Mesendoderm (in vitro differentiated cells): ENCODE measurements at places on chromosomes 2 and 18.

- H3K27me3 ChIP-seq: no peaks in the 10 kb centered on the region
- no peaks in the 10 kb centered on the region for H3K4me1 ChIP-seq
- no peak for DNase-seq
- peak overlapping the region; percentile 88 for H3K4me3 ChIP-seq
- no peaks in the 10 kb centered on the region for H3K36me3 ChIP-seq
- H3K27ac ChIP-seq: peak overlapping the region; percentile 74
These were observed 1.1 kb downstream of the NCKAP1 start for GRCh38 chr2:183037074-183037552.

GRCh38 chr18:7830468-7830867, 263.4 kb downstream of the PTPRM start:
- H3K4me1 ChIP-seq: no peaks in the 10 kb centered on the region
- H3K4me3 ChIP-seq: no peak overlapping the region
- no peaks in the 10 kb centered on the region for H3K36me3 ChIP-seq
- no peaks in the 10 kb centered on the region for H3K27me3 ChIP-seq

- no peak overlapping the region for H3K4me3 ChIP-seq
- H3K36me3 ChIP-seq: no peaks in the 10 kb centered on the region
- no peak overlapping the region for H3K27ac ChIP-seq
- no peaks in the 10 kb centered on the region for H3K4me1 ChIP-seq
- no peak for DNase-seq
These were observed 65.9 kb upstream of the YWHAQ start for GRCh38 chr2:9696731-9697130.

DNA sequence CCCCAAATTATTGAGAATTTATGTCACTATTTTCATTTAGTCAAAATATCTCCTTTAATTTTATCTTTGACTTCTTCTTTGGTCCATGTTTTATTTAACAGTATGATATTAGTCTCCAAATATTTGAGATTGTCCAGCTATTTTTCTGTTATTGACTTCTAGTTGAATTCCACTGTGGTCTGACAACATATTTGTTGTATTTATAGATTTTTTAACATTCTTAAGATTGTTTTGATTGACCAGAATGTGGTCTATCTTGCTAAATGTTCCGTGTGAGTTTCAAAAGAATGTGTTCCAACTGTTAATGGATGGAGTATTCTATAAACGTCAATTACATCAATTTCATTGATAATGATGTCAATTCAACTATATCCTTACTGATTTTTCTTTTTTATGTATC, 1452.1 kb downstream of the SUCLG1 start:
- no peaks in the 10 kb centered on the region for H3K36me3 ChIP-seq
- H3K27ac ChIP-seq: no peak overlapping the region
- H3K4me1 ChIP-seq: no peaks in the 10 kb centered on the region

GRCh38 chr2:177556153-177556552, 163.6 kb downstream of the AGPS start:
- no peak overlapping the region for H3K4me3 ChIP-seq
- H3K27me3 ChIP-seq: no peaks in the 10 kb centered on the region
- no peak for DNase-seq
- H3K36me3 ChIP-seq: no peaks in the 10 kb centered on the region
- no peak overlapping the region for H3K27ac ChIP-seq
- H3K4me1 ChIP-seq: peaks cover 2% of the 10 kb centered on the region

DNA sequence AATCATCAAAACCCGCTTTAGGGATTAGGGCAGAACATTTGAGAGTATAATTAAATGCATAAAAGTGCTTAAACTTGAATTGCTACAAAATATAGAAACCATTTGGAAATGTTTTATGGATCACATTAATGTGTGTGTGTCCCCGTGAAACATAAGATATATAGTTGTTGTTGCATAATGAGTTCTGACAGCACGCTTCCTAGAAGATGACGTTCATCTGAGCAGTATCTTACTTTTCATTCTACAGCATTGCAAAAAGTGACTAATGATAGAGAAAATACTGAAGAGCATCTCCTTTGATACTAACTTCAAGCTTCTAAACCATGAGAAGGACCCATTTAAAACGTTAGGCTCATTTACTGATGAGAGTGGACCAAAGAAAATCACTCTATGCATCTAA, 63.7 kb downstream of the SLC8A1 start:
- no peaks in the 10 kb centered on the region for H3K27me3 ChIP-seq
- no peaks in the 10 kb centered on the region for H3K36me3 ChIP-seq
- DNase-seq: no peak
- peaks cover 3% of the 10 kb centered on the region for H3K4me1 ChIP-seq
- no peak overlapping the region for H3K4me3 ChIP-seq

GRCh38 chr18:24947521-24948305, 404.3 kb downstream of the ZNF521 start:
- no peak for DNase-seq
- no peaks in the 10 kb centered on the region for H3K36me3 ChIP-seq

GRCh38 chr2:85971366-85971765, 82.6 kb upstream of the ST3GAL5 start:
- no peak for DNase-seq
- no peaks in the 10 kb centered on the region for H3K27me3 ChIP-seq
- no peak overlapping the region for H3K4me3 ChIP-seq

DNA sequence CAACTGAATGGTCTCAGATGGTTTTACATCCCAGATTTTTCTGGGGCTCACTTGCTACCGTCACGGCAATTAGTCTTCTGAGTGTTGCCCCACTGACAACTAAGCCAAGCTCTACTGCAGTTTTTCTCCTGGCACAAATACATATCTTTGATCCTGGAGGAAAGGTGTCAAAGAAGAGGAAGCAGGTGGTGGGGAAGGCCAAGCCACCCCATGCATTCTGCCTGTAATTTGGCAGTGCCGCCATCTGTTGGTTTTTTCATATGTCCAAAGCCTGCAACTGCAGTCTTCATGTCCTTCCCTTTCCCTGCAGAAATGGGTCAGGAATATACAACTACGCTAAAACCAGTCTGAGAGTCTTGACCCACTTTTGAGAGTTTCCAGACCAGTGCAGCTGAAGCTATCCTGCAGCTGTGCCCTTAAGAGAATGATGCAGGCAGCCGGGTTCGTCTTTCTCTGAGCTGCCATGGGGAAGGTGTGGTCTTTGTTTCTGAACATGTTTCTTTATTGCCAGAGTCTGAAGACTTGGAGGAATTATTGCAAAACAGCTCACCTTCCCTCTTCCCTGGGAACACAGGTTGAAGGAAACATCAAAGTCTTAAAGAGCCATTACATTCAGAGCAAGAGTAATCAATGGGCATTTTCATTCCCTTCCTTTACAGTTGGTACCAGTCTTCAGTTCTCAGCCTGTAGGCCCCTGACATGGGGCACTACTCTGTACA, 71.8 kb upstream of the ATL2 start:
- no peak overlapping the region for H3K4me3 ChIP-seq
- peaks cover 8% of the 10 kb centered on the region for H3K4me1 ChIP-seq
- no peaks in the 10 kb centered on the region for H3K27me3 ChIP-seq
- no peak for DNase-seq
- H3K36me3 ChIP-seq: no peaks in the 10 kb centered on the region

DNA sequence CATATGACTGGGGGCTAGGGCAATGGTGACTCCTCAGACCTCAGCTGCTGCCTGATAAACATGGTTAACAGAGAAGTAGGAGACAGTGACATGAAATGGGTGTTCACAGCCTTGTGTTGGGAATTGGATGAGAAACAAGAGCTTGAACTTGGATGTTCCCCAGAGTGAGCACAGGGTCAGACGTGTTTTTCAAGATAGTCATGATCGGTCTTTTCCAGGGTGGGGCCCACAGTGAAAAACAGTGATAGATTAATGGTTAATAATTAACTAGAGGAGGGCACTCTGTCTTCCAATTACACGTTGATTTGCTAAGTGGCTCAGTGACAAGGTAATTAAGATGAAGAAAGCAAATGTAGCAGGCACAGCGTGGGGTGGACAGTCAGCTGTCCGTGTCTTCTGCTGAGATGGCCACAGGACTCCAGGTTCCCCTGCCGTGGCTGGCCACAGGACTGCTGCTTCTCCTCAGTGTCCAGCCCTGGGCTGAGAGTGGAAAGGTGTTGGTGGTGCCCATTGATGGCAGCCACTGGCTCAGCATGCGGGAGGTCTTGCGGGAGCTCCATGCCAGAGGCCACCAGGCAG, at the start of gene UGT1A3:
TSS of gene UGT1A3 (plus strand) at position 320 of the 579 bp plus-strand sequence. CDS start at position 405, 85 bp downstream.
- no peaks in the 10 kb centered on the region for H3K27me3 ChIP-seq
- H3K27ac ChIP-seq: no peak within 1 kb of the TSS
- no peak for DNase-seq
- H3K4me3 ChIP-seq: no peak within 1 kb of the TSS
- no peaks in the 10 kb centered on the region for H3K36me3 ChIP-seq

DNA sequence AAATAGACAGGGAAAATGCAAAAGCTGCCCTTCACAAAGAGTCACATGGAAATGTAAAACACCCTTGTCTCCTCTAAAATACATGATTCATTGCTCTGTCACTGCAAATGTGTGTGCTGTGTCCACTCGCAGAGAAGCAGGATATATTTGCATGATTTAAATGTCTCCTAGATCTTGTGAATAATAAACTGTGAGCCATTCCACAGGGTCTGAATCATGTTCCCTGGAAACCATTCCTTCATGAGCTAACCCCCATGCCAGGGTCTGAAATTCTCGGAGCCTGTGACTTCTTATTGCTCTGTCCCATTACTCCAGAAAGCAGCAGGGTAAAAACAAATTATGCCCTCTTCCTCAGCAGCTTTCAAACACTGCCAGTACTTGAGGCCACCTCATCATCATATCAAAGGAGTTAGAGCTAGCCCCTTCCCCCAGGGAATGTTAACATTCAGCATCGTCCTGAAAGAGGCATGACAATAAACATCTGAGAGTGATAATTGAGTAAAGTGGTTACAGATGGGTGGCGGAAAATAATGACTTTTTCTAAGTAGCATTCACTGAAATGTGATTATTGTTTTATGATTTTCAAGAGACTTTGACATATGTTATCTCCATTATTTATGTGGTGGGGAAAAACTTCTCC, 11.7 kb upstream of the CNGA3 start:
- peak; percentile 65 for DNase-seq
- H3K4me3 ChIP-seq: no peak overlapping the region
- peaks cover 12% of the 10 kb centered on the region for H3K4me1 ChIP-seq
- H3K27me3 ChIP-seq: no peaks in the 10 kb centered on the region
- H3K27ac ChIP-seq: no peak overlapping the region
- H3K36me3 ChIP-seq: no peaks in the 10 kb centered on the region

DNA sequence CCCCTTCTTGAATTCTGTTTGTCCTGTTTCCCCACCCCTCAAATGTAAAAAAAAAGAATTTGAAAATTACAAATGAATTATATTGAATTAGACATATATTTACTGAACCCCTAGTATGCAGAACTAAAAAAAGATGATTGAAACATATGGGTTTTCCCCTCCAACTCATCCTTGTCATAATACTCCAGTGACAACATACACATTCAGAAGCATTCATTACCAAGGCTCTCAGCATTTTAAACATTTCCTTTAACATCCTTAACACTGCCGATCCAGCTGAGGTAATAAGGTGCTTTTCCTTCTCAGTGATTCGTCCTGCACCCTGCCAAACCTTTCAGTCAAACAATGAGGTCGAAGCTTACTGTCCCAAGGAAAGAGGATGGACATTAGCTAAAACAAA, 53.1 kb upstream of the DTNB start:
- H3K4me3 ChIP-seq: no peak overlapping the region
- no peak overlapping the region for H3K27ac ChIP-seq
- no peaks in the 10 kb centered on the region for H3K27me3 ChIP-seq
- no peaks in the 10 kb centered on the region for H3K4me1 ChIP-seq
- no peak for DNase-seq
